ENCODE measurements at places on chromosomes 12 and 14.

DNA sequence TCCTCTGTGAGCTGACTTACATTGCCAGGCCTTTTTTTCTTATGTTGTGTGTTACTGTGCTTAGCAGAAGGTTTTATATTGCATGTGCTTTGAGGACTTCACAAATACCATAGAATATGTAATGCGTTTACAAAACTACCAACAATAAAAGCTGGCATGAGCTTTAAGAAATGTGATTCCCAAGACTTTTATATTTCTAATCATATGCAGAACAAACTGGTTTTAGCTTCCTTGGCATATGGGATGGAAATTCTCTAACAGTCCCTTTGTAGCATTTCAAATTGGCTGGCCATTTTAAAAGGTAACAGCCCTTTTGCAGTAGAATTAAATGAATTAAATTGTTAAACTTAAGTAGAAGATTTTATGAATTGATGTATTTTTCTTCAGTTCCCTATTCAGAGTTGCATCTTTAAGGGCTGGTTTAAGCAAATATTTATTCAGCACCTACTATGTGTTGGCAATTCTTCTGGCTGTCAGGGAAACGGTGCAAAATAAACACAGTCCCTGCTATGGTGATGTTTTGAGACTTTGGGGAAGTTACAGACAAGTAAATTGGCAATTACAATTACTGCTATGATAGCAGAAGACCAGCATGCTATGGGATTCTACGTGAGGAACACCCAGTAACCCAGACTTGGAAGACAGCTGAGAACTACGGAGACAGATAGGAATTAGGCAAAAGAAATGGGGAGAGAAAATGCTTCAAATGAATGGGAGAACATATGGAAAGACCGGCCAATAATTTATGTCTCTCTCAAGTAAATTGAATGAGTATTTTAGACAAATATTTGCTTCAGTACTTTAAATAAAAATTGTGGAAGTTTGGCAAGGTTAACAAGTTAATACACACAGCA lies 446.4 kb downstream of the EGLN3 start:
- no peak for DNase-seq

DNA sequence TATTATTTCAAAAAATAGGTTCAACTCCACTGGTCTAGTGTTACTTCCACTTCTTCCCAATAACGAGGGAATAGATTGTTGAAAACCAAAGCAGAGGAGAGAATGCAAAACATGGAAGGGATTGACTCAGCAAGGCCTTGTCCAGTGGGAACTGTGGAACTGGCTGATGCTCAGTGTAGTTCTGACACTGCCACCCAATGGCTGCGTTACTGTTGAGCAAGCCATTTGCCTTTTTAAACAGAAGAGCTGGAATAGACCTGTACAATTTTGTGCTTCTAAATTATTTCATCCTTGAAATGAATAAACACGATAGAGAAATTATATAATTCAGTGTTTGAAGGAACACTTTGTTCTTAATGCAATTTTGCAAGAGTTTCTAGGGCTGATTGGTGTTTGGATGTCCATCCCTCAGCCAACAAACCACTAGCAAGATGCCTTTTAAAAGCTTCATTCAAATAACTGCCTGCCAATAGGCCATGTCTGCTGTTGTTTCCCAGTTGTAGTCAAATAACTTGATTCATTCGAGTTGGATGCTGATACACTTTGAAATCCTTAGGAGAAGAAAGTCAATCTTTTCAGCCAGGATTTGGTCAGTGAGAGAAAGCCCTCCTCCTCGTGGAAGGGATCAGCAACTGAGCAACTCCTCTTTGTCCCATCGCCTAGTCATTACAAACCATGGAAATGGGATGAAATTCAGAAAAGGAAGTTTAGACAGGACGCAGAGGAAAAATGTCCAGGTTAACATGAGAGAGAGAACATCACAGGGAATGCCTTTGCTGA lies 7.3 kb upstream of the MGP start:
- peak; percentile 25 for DNase-seq

GRCh38 chr12:55972911-55973598 lies 823 bp upstream of the RAB5B start:
- no peak for DNase-seq

- DNase-seq, result no peak
Measured at GRCh38 chr14:63375769-63376168, 57.0 kb upstream of the GPHB5 start.

GRCh38 chr14:100332071-100332639 lies 9.0 kb downstream of the SLC25A47 start:
- no peak for DNase-seq

DNA sequence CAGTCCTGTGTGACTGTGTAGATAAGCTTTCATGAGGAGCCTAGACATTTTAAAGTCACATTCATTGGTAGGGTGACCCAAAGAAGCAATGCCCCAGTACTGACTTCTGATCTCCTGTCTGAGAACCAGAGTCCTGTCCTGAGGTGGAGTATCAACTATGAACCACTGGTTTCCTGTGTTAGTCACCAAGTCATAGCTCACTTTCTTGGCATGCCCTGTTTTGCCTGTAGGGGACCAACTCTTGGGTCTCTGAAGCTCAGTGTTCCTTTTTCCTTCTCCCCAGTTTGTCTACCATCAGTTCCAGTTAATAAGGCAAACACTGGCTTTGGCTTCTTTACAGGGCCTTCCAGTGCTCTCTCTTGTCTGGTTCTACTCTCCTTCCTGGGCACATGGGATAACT lies 97.4 kb downstream of the C12orf75 start:
- DNase-seq, result no peak

- no peak for DNase-seq
Measured at GRCh38 chr12:122354958-122355641, 67.4 kb downstream of the CLIP1 start.

- DNase-seq, result no peak
Measured at GRCh38 chr14:34460841-34461240, 1.2 kb downstream of the SPTSSA start.

DNA sequence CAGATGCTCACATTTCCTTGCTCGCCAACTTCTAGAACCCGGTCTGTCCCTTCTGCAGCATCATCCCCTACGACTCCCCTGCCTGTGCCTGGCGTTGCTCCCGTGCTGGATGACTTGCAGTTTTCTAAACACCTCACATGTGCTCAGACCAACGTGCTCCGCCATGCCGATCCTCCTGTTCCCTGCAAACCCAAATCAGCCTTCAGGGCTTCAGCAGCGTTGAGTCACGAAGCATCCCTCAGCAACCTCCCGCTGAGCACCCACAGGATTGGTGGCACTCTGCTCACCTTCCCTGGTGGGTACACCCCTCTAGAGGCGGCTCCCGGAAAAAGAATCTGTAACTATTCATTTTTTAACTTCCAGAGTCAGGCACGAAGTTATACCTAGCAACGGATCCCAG lies 2.8 kb upstream of the PIWIL1 start:
- DNase-seq, result no peak

DNA sequence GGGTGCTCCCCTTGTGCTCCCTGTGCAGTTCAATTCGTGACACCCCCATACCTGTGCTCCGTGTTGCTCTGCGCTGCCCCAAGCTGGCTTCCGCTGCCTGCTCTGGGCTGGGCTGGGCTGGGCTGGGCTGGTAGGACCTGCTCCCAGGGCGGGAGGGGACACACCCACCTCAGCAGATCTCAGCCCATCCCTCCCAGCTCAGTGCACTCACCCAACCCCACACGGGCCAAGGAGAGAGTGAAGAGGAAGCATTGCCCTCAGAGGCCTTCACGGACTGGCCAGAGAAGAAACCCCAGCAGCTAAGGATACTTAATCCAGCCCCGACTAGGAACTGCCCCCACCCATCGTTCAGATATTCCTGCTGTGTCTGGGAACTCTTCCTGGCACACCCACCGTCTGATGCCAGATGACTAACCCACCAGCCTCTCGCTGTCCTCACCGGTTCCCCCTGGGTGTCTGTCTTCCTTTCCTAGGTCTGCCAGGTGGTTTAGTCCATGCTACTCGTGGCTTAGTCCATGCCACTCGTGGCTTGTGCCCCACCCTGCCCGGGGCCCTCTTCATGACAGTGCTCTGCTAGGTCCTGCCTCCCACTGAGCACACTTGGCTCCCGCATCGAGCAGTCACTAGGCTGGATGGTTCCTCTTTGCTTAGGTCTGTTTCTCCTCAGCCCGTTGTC lies at the start of gene LPAR5:
Gene LPAR5, minus strand, starts transcription at position 104 of the 676 bp plus-strand sequence. CDS start 14,711 bp downstream, outside the sequence.
- DNase-seq, result no peak

- peak; percentile 70 for DNase-seq
Measured at GRCh38 chr14:103696466-103697071, 18.7 kb downstream of the XRCC3 start.

GRCh38 chr12:124150168-124150567 lies 144.7 kb upstream of the RFLNA start:
- DNase-seq, result no peak
